ENCODE measurements at places on chromosomes 16 and 17. TPM values are rescaled to one million over a fixed set of nuclear protein-coding genes. Genes with fewer than 3 reads are reported as not detected.
A peak's percentile ranks its signal among the peaks of the same experiment; 100 is the strongest.

- H3K4me3 ChIP-seq = no peak overlapping the region
- H3K27me3 ChIP-seq = peaks cover 27% of the 10 kb centered on the region
- H3K36me3 ChIP-seq = no peaks in the 10 kb centered on the region
- H3K4me1 ChIP-seq = no peaks in the 10 kb centered on the region
- H3K27ac ChIP-seq = no peak overlapping the region
Observed at GRCh38 chr17:57779706-57780105, 34.6 kb upstream of the CCDC182 start.

DNA sequence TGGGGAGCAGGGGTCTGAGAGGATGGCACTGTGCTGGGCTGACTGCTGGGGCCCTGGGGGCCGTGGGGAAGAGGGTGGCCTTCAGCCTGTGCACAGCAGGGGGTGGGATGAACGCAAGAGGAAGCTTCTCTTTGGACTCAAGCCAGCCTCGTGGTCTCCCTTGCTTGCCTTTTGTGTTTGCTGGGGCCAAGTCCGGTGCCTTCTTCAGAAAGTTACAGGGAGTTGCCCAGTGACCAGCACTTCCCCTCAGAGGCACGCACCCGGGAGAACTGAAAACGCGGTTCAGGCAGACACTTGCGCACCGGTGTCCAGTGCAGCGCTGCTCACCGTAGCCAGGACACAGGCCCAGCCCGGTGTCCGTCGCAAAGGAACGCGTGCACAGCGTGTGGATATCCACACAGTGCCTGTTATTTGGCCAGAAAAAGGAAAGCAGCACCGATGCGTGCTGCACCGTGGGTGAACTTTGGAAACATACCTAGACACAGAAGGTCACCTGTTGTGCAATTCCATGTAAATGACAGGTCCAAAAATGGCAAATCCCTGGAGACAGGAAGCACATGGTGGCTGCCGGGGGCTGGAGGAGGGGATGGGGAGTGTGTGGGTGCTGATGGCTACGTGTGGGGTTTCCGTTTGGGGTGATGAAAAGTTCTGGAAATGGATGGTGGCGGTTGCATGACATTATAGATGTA, 29.4 kb upstream of the NUDT16L1 start:
- DNase-seq = no peak
- peaks cover 47% of the 10 kb centered on the region for H3K4me1 ChIP-seq
- peak overlapping the region; percentile 77 for H3K4me3 ChIP-seq
- H3K27ac ChIP-seq = peak overlapping the region; percentile 88
- H3K27me3 ChIP-seq = no peaks in the 10 kb centered on the region

- no peak for DNase-seq
- H3K36me3 ChIP-seq = no peaks in the 10 kb centered on the region
- H3K27me3 ChIP-seq = no peaks in the 10 kb centered on the region
- H3K4me1 ChIP-seq = no peaks in the 10 kb centered on the region
- H3K4me3 ChIP-seq = no peak overlapping the region
Observed at GRCh38 chr16:27048316-27048715, 18.4 kb upstream of the C16orf82 start.

DNA sequence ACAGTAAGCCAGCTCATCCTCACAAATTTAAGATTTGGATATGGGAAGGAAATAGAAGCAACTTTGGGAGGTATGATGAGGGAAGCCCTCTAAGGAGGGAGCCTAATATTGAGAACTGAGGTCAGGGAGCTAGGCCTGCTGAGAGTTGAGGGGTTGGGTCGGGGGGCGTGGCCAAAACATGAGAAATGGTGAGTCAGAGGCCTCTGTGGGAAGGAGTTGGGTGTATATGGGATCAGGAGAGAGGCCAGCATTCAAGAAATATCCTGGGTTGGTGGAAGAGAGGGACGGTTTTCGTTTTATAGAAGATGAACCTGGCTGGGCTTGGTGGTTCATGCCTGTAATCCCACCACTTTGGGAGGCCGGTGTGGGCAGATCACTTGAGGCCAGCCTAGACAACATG, 48.4 kb downstream of the CLEC16A start:
- H3K27me3 ChIP-seq = no peaks in the 10 kb centered on the region
- H3K4me1 ChIP-seq = peaks cover 77% of the 10 kb centered on the region
- DNase-seq = no peak

GRCh38 chr17:38705803-38706504, 881 bp downstream of the MLLT6 start:
- H3K27ac ChIP-seq = peak overlapping the region; percentile 86
- peak; percentile 75 for DNase-seq
- peaks cover 50% of the 10 kb centered on the region for H3K4me1 ChIP-seq
- H3K4me3 ChIP-seq = peak overlapping the region; percentile 90

NEUROD2 gene
- total RNA-seq = not detected

DNA sequence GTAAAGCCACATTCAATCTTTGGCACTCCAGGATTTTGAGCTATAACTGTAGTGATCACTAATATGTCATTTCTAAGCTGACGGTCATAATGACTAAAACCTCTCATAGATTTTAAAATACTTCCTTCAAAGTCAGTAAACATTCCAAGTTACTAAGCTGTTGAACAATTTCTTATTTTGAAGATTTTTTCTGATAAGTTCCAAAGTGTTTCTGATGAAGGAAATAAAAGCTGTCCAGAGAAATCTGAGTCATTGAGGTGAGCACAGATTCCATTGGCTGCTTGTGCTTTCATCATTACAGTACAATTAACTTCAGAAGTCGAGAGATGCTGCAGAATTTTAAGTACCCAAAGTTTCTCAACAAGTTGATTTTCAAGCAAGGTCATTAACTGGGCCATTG, 23.9 kb downstream of the NLRC5 start:
- peak overlapping the region; percentile 79 for H3K4me3 ChIP-seq
- H3K36me3 ChIP-seq = peaks cover 50% of the 10 kb centered on the region
- peaks cover 66% of the 10 kb centered on the region for H3K4me1 ChIP-seq
- DNase-seq = no peak
- peak overlapping the region; percentile 98 for H3K27ac ChIP-seq
- H3K27me3 ChIP-seq = no peaks in the 10 kb centered on the region

DNA sequence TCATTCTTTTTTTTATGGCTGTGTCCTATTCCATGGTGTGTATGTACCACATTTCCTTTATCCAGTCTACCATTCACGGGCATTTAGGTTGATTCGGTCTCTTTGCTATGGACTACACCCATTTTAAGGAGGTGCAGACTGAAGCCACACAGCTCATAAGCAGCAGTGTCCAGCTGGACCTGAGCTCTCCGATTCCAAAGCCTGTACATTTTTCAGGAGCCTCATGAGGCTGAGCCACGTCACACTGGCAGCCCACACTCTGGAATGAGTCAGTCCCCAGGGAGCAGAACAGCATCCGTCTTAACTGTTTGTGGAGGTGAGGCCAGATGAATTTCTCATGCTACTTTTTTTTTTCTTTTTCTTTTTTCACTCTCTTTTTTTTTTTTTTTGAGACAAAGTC, 116.1 kb downstream of the C16orf95 start:
- H3K36me3 ChIP-seq = no peaks in the 10 kb centered on the region
- H3K27ac ChIP-seq = no peak overlapping the region
- peaks cover 6% of the 10 kb centered on the region for H3K27me3 ChIP-seq
- H3K4me3 ChIP-seq = no peak overlapping the region
- DNase-seq = no peak
- H3K4me1 ChIP-seq = peaks cover 2% of the 10 kb centered on the region

Data from activated CD4-positive, alpha-beta T cell treated with anti-CD3 and anti-CD28 coated beads, Interleukin-2, amount 10 ng/mL, durations not matched to agents 24 days and 14 days (primary cell).